ENCODE measurements at places on chromosomes 7 and 10. TPM values are rescaled to one million over a fixed set of nuclear protein-coding genes. Genes with fewer than 3 reads are reported as not detected.

PTPRN2 gene
- polyA plus RNA-seq = 1.4 TPM

CPVL gene
- polyA plus RNA-seq = not detected

MMRN2 gene
- polyA plus RNA-seq = 0.52 TPM

PIK3AP1 gene
- polyA plus RNA-seq = not detected

SFRP5 gene
- polyA plus RNA-seq = not detected

TAS2R3 gene
- not detected for polyA plus RNA-seq

LAMB1 gene
- 42.0 TPM for polyA plus RNA-seq

ZC3HAV1 gene
- polyA plus RNA-seq = 0.78 TPM

AGR3 gene
- polyA plus RNA-seq = 7.4 TPM

MCM10 gene
- 0.12 TPM for polyA plus RNA-seq

HOXA4 gene
- not detected for polyA plus RNA-seq

All from Purkinje cell (primary cell).